ENCODE measurements at places on chromosomes 12 and 14.

GRCh38 chr12:132834181-132834711, 5.6 kb upstream of the GOLGA3 start:
- DNase-seq = no peak

GRCh38 chr14:81303258-81303935, 82.6 kb upstream of the GTF2A1 start:
- DNase-seq = peak; percentile 3

- DNase-seq = no peak
Observed at GRCh38 chr12:130524759-130525158, 187.1 kb downstream of the PIWIL1 start.

DNA sequence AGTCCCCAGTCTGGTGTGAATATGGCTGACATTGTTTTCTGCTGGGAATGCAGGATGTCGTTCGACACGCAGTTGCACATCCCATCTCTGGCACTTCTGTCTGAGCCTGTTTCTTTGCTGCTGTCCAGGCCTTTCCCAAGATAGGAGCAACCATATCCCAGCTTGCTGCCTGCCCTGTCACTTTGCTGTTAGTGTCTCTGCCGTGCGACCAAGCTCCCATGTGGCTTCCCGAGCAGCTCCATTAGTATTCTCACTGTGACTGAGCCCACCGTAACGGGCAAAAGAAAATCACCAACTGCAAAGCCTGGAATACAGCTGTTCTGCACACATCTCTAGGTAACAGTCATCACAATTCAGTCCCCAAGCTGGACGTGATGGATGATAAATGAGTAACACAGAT, 66.0 kb upstream of the CPSF6 start:
- DNase-seq = no peak

- no peak for DNase-seq
Observed at GRCh38 chr14:21589317-21589716, 9.4 kb upstream of the OR10G3 start.

- no peak for DNase-seq
Observed at GRCh38 chr14:71591929-71592328, 340.3 kb upstream of the RGS6 start.

- peak; percentile 73 for DNase-seq
Observed at GRCh38 chr12:94263011-94263811, 114.8 kb downstream of the PLXNC1 start.

- no peak for DNase-seq
Observed at GRCh38 chr12:58922849-58923248, 2.5 kb upstream of the LRIG3 start.

DNA sequence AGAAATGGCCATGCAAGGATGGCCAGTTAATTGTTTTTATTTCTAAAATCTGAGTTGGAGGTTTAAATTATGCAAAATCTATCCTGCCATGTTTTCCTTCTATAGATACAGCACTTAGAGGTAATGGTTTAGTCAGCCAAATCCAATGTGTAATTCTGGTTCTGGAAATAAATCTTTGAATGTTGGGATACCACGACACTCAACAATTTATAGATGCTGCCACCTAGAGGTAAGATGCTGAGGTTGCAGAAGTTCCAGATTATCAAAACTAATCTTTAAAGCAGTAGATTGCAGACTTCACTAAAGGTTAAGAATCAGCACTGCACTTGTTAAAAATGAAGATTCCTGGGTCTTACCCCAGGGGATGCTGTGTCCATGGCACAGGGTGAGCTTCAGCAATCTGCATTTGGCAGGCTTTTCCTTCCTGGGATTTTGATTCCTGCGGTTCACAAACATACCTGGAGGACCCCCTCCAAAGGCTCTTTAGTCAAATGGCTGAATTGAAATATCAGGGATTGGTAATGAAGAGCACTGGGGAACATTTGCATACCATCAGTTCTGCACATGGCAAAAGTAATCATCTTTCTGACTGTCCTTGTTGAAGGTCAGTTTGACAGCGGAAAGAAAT, 53.4 kb upstream of the ANO4 start:
- DNase-seq = no peak

DNA sequence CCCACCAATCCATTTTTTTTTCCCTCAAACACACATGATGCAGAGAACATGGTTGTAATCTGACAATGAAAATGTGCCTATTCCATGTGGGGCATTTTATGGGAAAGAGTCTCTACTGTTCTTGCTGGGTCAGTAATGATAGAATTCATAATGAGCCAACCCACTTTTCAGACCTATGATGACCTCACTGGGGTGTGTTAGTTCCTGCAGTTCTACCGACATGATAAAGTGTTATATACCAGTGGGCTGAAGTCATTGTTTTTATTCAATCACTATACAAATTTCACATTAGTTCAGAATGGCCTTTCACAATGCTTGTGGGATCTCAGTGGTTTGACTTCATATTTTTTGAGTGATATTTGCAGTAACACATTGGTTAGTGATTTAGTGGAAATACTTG, 47.5 kb downstream of the PPFIBP1 start:
- no peak for DNase-seq

GRCh38 chr14:57391517-57392195, 1.3 kb downstream of the NAA30 start:
- no peak for DNase-seq

DNA sequence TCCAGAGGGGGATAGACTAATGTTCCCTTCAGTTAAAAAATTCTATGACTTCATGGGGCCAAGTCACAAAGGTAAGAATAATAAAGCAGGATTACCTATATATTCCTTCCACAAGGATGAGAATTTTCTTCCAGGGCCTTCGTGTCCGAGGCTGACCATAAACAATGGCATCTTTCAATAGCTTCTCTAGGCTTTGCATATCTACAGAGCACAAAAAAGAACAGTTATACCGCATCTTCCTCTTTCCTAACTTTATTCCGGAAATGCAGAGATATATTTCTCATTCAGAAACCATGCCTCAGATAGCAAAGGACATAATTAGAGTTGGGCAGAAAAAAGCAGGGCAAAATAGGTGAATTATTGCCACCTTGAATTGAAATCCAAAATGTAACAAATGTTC, 58.3 kb upstream of the ISM2 start:
- no peak for DNase-seq

DNA sequence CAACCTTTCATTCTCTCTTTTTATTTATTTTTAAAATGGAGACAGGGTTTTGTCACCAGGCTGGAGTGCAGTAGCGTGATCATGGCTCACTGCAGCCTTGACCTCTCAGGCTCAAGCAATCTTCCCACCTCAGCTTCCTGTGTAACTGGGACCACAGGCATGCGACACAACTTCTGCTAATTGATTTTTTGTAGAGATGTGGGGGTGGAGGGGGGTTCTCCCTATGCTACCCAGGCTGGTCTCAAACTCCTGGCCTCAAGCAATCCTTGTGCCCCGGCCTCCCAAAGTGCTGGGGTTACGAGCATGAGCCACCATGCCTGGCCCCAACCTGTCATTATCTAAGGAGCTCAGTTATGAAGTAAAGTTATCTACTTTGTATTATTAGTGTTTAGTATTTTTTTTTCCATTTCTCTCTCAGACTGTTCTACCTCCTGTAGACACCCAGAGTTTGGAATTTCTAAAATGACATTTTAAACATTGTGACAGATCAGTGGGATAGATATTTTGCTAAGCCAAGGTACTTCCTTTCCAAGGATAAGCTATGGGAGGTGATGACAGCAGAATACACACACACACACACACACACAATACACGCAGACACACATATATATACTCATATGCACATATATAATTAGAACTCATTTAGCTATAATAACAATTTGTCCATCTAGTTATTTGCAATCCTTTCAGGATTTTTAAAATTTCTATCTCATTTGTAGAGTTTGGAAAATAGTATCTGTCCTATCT, 2.1 kb upstream of the USP44 start:
- no peak for DNase-seq

GRCh38 chr14:72559202-72559601, 334.7 kb downstream of the DPF3 start:
- DNase-seq = no peak

DNA sequence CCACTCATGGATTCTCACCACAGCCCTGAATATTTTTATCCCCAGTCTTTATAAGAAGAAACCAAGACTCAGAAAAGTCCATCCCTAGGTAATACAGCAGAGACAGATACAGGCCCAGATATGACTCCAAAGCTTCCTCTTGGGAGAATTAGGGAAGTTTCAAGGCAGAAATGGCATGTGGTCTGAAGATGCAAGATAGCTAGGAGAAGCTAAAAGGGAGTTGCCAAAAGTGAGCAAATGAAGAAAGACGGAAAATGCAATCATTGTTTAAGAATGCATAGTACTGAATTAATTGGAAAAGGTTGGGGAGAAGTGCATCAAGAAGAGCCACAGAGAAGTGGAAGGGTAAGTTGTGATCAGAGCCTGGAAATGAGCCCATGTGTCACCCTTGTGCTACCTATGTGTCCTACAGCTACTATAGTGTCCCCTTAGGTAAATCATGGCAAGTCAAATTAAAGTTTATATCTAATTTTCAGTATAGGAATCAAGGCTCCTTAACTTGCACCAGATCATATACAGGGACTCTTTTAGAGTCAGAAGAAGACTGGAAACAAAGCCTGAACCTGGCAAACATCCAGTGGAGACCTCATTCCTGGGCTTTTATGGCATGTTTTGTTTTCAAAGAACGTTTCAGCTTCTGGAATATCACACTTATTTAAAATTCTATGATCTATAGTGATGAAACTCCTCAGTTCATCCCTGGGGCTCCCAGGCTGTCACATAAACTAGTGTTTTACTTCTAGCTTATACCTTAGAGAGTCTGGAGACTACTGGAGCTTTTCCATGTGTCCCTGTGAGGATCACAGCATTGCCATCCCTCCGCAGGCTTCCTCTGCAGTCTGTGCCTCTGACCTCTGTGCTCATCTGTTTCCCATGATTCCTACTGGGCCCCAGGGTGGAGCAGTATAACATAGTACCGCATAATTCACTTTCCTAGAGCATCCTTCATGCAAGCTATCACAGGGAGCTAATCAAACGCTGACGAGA, 189.0 kb upstream of the CDKN3 start:
- DNase-seq = no peak

- no peak for DNase-seq
Observed at GRCh38 chr12:52066346-52067080, 3.3 kb upstream of the ATG101 start.

GRCh38 chr14:99315197-99315596, 43.2 kb upstream of the BCL11B start:
- no peak for DNase-seq

- DNase-seq = peak; percentile 73
Observed at GRCh38 chr14:91315844-91316267, 71.4 kb upstream of the GPR68 start.

DNA sequence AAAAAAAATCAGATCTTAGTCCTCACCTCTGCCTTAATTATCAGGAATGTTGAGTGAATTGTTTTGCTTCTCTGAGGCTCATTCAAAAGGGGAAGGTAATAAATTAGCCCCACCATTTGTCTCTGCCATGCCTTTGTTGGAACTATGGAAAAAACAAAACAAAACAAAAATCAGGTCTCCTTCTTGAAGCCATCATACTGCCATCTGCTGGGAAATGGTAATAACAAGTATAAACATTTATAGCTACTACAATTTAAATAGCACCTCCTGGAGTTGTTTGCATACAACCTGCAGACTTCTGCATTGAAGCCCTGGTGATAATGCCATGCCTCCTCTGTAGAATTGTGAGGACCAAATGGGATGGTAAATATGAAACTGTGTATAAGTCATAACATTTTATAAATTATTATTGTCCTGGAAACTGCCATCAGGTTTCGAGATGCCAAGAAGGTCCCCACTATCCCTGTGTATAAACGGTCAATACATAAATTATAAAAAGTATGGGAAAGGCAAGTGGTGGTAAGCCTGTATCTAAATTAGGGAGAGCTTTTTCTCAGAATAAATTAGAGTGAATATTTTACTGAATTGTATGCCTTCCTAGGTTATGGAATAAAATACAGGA, 87.2 kb upstream of the FGD4 start:
- DNase-seq = no peak

DNA sequence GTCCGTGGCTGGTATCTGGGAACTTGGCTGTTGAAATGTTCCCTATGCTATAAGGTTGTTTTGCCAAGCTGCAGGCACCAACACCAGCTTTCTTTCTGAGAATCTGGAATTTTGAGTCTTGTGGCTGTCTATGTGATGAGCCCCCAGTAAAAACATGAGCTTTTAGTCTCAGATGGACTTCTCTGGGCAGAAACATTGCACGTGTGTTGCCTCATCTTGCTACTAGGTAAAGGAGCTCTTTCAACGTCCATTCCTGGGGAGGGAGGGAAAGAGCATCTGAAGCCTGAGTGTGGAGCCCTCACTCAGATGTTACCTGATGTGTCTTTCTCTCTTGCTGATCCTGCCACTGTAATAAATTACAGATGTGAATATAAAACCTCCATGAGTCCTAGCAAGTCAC, 183.8 kb upstream of the LHX5 start:
- no peak for DNase-seq

GRCh38 chr14:103527408-103528145, 1.4 kb upstream of the TRMT61A start:
- no peak for DNase-seq

- no peak for DNase-seq
Observed at GRCh38 chr12:64634508-64635092, 24.3 kb downstream of the RASSF3 start.

DNA sequence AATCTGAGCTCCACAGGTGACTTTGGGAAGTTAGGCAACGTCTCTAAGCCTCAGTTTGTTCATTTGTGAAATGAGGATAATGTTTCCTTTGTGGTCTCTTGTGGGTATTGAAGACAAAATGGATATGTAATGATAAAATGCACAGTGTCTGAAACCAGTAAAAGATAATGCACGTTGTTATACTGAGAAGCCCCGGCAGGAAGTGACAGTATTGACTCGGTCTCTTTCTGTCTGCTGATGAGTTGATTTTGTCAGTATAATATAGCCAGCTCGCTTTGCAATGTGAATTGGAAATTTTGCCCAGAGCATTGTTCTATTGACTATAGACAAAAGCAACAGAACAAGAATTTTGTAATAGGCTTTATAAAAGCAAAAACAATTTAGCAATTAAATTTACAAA, 49.2 kb upstream of the SLC38A1 start:
- DNase-seq = no peak

- no peak for DNase-seq
Observed at GRCh38 chr12:128178966-128179365, 88.0 kb upstream of the TMEM132C start.

- DNase-seq = no peak
Observed at GRCh38 chr14:56107615-56108014, 10.6 kb upstream of the PELI2 start.

GRCh38 chr14:58783792-58784511, 146.2 kb downstream of the DACT1 start:
- DNase-seq = no peak

Data from stimulated activated CD4-positive, alpha-beta T cell treated with anti-CD3 and anti-CD28 coated beads, Interleukin-4, amount 100 ng/mL, for 1 hour (primary cell).